ENCODE measurements at places on chromosomes 1 and 21.

- DNase-seq, result no peak
Observed at GRCh38 chr21:26124896-26125295, 45.7 kb downstream of the APP start.

GRCh38 chr1:46493316-46494032 lies 3.8 kb downstream of the DMBX1 start:
- no peak for DNase-seq

DNA sequence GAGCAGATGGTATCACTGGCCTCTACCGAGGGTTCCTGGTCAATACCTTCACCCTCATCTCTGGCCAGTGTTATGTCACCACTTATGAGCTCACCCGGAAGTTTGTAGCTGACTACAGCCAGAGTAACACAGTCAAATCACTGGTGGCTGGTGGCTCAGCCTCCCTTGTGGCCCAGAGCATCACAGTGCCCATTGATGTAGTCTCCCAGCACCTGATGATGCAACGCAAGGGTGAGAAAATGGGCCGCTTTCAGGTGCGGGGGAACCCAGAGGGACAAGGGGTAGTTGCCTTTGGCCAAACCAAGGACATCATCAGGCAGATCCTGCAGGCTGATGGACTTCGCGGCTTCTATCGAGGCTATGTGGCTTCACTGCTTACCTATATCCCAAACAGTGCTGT lies 6.1 kb downstream of the SLC25A44 start:
- DNase-seq, result no peak

DNA sequence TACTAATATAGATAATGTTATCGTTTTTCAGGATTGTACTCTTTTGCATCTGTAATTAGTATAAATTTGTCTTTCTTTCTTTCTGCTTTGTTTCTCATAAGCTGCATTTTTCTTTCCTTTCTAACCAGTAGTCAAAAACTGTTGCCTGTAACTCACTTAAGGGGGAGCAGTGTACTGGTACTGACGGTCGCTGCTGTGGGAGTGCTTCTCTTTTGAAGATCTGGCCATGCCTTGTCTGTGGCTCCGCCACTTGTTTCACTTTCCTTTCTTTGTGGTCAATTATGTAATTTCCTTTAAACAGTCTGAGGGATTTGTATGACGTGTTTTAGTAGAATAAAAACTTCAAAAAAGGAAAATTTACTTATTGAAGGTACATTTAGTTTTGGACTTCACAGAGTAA lies 37.0 kb downstream of the MIA3 start:
- DNase-seq, result peak; percentile 20

DNA sequence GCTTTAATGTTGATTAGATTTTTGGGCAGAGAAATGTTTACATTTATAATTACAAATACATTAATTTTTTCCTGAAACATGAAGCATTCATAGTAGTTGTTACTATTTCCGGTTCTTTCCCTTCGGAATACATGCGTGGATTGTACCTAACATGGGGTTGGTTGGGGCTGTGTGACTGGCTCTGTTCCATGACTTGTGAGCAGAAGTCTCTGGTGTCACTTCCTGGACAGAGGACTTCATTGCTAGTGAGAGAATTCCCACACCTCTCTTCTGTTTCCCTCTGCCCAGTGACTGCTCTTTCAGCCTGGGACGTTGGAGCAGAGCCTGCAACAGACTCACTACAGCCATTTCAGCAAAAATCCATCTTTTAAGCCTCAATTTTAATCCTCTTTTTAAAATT lies 231.4 kb downstream of the GRIK1 start:
- DNase-seq, result no peak

DNA sequence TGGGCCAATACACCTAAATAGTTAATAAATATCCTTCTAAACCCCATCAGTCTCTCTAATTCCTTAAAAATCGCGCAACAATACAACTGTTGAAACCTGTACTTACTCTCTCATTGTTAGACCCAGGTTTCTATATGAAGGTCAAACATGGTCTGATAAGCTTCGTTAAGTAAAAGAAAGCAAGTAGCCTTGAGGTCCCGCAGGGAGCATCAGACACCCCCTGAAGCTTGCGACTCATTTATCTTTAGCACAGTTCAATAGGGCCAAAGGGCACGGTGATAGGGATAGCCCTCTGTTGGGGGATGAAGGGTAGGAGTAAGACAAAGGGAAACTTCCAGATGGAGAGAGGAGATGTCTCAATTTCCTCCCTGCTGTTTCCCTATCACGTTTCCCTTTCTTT lies 27.3 kb upstream of the THEM4 start:
- no peak for DNase-seq

All from HT1080 (cell line).